Ovary (tissue), 10 donors: ENCODE measurements at places on chromosomes 16 and 17. TPM values are rescaled to one million over a fixed set of nuclear protein-coding genes. Genes with fewer than 3 reads are reported as not detected.

The MEFV gene
- total RNA-seq = 0.31 TPM

DNA sequence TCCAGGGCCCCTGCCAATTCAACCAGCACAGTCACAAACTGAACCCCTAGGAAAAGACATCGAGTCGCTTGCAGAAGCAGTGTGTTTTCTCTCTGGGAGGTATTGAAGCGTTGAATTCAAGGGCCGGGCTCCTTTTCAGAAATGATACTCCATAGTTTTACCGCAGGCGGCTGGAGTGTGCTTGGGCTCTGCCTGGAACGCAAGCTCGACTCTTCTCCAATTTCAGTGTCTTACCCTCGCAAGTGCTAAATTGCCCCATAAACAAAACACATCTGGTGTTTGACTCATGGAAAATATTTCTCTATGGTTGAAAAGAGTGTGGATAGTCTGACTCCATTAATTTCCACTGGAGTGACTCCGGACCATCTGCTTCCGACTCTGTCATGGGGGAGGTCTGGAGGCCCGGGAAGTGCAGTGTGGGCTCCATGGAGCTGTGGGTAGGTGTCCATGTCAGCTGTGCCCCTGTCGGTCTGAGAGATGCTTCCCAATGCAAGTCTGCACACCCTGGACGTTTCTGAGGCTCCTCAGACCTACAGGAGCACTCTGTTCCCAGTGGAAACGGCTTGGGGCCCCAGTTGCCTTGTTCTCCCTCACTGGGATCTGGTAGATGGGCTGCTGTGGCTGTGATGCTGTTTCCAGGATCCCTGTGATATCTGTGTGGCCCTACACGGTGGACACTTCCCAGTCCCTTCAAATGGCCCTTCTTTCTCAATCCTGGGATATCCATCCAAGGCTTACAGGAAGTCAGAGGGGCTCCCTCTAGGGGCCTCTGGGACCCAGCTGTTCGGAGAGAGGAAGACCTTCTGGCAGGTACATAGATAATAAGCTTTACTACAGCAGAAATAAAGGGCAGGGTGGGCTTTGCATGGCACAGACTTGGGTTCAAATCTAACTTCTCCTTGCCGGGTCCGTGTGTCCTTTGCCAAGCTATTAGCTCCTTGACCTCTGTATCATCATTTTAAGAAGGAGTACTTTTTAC, 119.8 kb upstream of the CDH13 start:
- no peak overlapping the region for H3K4me3 ChIP-seq
- no peak overlapping the region for H3K27ac ChIP-seq
- H3K27me3 ChIP-seq = no peaks in the 10 kb centered on the region
- no peak for DNase-seq
- H3K4me1 ChIP-seq = no peaks in the 10 kb centered on the region

DNA sequence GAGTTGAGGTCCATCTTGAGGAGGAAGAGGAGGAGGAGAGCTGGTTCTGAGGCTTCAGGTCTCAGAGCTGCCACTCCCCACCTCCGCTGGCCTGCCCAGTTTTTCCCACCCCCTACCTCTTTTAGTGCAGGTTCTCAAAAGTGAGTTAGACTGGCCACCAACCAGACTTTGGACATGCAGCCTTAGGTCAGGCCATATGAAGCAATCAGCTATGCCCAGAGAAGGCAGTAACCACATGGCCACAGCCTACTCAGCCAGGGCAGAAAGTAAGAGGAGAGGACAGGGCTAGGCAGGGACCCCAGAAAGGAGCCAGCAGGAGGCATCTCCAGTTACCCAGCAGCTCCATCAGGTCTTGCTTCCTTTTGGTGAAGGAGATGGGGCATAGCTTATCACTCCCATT, 9.0 kb downstream of the MYO15A start:
- no peaks in the 10 kb centered on the region for H3K27me3 ChIP-seq
- no peaks in the 10 kb centered on the region for H3K4me1 ChIP-seq
- no peaks in the 10 kb centered on the region for H3K36me3 ChIP-seq
- H3K27ac ChIP-seq = no peak overlapping the region

- H3K27ac ChIP-seq = no peak overlapping the region
- no peaks in the 10 kb centered on the region for H3K27me3 ChIP-seq
- no peaks in the 10 kb centered on the region for H3K4me1 ChIP-seq
- DNase-seq = no peak
- no peak overlapping the region for H3K4me3 ChIP-seq
Observed at GRCh38 chr17:82989881-82990280, 89.5 kb upstream of the METRNL start.

DNA sequence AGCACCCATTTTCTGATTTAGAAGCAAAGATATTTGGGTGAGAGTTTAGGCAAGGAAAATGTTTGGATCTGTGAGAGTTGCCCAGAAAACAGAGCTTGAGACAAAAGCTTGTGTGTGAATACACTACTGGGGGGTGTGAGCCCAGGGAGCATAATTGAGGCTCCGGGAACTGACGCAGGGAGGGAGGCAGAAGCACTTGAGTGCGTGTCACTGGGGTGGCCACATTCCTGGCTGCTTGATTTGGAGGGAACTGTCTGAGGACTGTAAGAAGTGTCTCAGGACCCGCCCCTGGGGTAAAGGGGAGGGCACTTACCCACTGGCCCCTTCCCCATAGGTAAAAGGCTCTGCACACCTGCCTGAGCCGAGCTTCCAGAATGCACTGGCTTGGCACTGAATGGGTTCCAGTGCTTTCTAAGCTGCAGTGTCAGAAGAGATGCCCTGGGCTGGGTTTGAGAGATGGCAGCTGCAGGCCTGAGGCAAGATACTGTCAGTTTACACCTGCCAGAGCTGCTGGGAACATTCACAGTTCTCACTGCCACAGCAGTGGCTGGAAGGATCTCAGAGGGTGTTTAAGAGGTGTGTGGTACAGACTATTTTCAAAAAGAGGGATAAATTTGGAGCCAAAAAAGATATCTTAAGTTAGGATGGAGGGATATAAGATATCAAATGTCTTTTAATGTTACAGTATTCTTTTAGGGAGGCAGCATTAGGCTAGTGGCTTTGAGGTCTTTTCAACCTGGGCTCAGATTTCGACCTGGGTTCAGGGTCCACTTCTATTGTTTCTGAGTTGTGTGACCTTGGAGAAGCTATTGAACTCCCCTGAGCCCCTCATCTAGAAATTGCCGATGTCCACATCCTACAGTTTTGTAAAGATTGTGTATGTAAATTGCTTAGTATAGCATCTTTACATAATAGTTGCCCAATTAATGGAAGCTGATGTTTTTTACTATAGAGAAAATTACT, 6.9 kb upstream of the TEX2 start:
- no peaks in the 10 kb centered on the region for H3K4me1 ChIP-seq
- H3K27ac ChIP-seq = no peak overlapping the region
- H3K27me3 ChIP-seq = no peaks in the 10 kb centered on the region
- no peak for DNase-seq

GRCh38 chr16:87678618-87679017, 76.3 kb downstream of the JPH3 start:
- DNase-seq = no peak
- no peaks in the 10 kb centered on the region for H3K27me3 ChIP-seq
- H3K4me1 ChIP-seq = no peaks in the 10 kb centered on the region
- no peak overlapping the region for H3K27ac ChIP-seq

The TPSAB1 gene
- 12.5 TPM for total RNA-seq

DNA sequence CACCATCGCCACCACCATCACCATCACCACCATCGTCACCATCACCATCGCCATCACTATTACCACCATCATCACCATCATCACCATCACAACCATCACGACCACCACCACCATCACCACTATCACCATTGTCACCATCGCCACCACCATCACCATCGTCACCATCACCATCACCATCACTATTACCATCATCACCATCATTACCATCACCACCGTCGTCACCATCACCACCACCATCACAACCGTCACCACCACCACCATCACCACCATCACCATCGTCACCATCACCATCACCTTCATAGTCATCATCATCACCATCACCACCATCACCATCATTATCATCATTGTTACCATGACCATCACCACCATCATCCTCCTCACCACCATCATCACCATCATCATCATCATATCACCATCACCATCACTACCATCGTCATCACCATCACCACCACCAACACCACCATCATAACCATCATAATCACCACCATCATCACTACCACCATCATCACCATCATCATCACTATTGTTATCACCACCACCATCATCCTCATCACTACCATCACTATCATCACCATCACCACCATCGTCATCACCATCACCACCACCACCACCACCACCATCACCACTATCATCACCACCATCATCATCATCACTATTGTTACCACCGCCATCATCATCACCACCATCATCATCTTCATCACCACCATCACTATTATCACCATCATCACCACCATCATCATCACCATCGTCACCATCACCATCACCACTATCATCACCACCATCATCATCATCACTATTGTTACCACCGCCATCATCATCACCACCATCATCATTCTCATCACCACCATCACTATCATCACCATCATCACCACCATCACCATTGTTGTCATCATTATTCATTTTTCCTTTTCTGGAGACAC, 51.5 kb upstream of the ZNF469 start:
- H3K36me3 ChIP-seq = no peaks in the 10 kb centered on the region
- no peak overlapping the region for H3K27ac ChIP-seq
- no peaks in the 10 kb centered on the region for H3K4me1 ChIP-seq

DNA sequence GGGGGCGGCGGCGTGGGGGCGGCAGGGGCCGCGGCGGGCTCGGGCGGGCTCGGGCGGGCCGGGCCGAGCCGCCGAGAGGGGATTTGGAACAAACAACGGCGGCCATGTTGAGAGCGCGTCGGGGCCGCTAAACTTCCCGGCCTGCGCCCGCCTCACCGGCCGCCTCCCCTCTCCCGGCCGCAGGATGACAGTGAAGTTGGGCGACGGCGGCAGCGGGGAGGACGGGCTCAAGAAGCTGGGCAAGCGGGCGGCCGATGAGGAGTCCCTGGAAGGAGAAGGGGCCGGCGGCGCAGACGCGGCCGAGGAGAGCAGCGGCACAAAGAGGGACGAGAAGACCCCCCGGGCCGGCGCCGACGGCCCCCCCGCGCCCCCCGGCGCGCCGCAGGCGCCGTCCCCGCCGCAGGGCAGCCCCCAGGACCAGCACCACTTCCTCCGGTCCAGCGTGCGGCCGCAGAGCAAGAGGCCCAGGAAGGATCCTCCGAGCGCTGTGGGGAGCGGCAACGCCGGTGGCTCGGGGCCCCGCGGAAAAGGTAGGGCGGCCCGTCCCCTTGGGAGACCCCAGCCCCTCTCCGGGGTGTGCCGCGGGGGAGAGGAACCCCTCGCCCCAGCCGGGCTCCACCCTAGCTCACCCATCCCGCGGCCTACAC, 2.4 kb downstream of the CRAMP1 start:
- peaks cover 20% of the 10 kb centered on the region for H3K4me1 ChIP-seq
- peak; percentile 36 for DNase-seq
- H3K4me3 ChIP-seq = peak overlapping the region; percentile 78
- H3K27me3 ChIP-seq = no peaks in the 10 kb centered on the region
- no peaks in the 10 kb centered on the region for H3K36me3 ChIP-seq

DNA sequence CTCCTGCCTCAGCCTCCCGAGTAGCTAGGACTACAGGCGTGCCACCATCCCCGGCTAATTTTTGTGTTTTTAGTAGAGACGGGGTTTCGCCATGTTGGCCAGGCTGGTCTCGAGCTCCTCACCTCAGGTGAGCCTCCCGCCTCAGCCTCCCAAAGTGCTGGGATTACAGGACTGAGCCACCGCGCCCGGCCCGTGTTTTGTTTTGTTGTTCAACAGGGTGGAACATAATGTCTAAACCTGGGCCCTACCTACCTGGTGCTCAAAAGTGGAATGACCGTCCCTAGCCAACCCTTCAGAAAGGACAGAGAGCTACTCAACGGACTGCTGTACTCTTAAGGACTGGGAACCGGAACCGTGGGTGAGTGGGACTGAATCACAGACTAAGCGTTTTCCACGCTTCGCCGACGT, 772 bp upstream of the KIF22 start:
- peaks cover 14% of the 10 kb centered on the region for H3K4me1 ChIP-seq
- H3K4me3 ChIP-seq = peak overlapping the region; percentile 37
- DNase-seq = peak; percentile 49
- H3K36me3 ChIP-seq = no peaks in the 10 kb centered on the region

The DPEP1 gene
- total RNA-seq = 1.7 TPM

DNA sequence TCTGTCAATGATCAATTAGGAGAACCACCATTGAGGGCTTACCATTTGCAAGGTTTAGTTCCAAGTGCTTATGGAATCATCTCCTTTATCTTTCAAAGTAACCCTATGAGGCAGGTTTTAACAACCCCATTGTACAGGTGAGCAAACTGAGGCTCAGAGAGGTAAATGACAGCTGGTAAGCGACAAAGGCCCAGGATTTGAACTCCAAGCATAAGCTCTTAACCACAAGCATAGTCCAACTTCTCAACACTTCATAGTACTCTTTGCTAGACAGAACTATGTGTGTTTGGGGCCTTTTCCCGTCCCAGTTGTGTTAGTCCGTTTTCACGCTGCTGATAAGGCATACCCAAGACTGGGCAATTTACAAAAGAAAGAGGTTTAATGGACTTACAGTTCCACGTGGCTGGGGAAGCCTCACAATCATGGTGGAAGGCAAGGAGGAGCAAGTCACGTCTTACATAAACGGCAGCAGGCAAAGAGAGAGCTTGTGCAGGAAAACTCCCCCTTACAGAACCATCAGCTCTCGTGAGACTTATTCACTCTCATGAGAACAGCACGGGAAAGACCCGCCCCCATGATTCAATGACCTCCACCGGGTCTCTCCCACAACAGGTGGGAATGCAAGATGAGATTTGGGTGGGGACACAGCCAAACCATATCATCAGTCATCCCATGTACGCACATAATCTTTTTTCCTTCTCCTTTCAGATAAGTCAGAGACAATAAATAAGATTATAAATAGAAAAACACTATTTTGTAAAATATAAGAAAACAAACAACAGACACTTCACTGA, 6.4 kb downstream of the RPH3AL start:
- peaks cover 26% of the 10 kb centered on the region for H3K4me1 ChIP-seq
- H3K27me3 ChIP-seq = no peaks in the 10 kb centered on the region
- no peak overlapping the region for H3K4me3 ChIP-seq
- H3K36me3 ChIP-seq = no peaks in the 10 kb centered on the region
- no peak overlapping the region for H3K27ac ChIP-seq

DNA sequence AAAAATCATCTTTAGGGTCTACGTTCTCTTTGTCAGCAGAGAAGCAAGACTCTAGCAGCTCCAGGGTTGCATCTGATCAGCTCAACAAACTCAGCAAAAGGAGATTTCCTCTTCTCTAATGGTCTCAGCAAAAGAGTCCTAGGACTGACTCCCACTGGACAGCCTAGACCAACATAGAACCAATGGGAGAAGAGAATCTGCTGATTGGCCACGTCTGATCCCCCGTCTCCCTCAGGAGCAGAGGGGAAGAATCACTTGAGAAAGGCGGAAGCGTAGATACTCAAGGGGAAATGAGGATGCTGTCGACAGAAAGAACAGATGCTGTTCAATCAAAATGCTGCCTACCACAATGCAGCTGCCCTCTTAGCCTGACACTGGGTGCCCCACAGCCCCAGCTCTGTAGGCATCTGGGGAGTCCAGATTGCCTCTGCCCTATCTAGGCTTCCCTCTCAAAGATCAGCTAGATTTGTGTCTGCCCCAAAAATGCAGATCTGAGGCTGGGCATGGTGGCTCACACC, 31.5 kb upstream of the EMP2 start:
- H3K27me3 ChIP-seq = no peaks in the 10 kb centered on the region
- peaks cover 3% of the 10 kb centered on the region for H3K4me1 ChIP-seq
- no peak for DNase-seq
- H3K4me3 ChIP-seq = no peak overlapping the region
- no peaks in the 10 kb centered on the region for H3K36me3 ChIP-seq

The AATK gene
- total RNA-seq = 0.23 TPM

- H3K27ac ChIP-seq = no peak overlapping the region
- H3K4me1 ChIP-seq = no peaks in the 10 kb centered on the region
- no peaks in the 10 kb centered on the region for H3K27me3 ChIP-seq
- no peaks in the 10 kb centered on the region for H3K36me3 ChIP-seq
- H3K4me3 ChIP-seq = no peak overlapping the region
- DNase-seq = no peak
Observed at GRCh38 chr16:17718495-17718894, 247.7 kb upstream of the XYLT1 start.
